ENCODE measurements at places on chromosomes 2 and 18.
A peak's percentile ranks its signal among the peaks of the same experiment; 100 is the strongest.

DNA sequence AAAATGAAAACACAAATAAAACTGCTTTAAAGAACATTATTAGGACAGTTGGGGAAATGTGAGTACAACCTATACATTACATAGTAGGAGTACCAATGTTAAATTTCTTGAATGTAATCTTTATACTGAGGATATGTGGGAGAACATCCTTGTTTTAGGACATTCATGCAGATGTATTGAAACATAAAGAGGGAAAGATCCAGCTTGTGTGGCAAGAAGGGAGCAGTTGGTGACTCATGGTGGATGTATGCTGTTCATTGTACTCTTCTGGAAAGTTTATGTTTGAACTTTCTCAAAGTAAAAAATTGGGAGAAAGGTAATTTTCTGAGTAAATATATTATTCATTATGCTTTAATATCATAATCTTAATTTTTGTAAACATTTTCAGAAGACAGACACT is 132.1 kb upstream of the DLGAP1 start:
- no peak for DNase-seq

DNA sequence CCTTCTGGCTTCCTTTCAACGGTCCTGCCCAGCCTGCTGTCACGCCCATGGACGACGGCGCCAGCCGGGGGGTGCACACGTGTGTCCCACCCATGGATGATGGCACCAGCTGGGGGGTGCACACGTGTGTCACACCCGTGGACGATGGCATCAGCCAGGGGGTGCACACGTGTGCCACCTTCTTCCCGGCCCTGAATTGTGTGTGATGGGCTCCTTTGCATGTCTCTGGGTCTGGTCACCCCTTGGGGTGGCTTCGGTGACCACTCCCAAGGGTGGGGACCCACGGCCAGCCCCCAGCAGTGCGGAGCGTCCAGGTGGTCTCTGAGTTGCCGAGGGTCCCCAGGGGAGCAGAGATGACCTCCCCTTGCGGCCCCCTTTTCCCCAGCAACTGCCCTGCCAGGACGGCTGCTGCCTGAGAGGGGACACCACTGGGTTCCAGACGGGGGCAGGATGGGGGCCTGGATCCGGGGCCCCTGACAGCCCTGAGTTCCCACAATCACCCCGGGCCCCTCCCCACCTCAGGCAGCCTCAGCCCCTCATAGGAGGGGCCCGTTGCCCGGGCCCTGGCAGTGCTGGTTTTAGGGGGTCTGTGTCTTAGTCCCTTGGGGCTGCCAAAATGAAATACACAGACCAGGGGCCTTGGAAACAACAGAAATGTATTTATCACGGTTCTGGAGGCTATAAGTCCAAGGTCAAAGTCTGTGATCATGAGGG is 9.4 kb downstream of the NEU4 start:
- no peak for DNase-seq

GRCh38 chr2:229419158-229419557 is 148.1 kb upstream of the PID1 start:
- DNase-seq: no peak

DNA sequence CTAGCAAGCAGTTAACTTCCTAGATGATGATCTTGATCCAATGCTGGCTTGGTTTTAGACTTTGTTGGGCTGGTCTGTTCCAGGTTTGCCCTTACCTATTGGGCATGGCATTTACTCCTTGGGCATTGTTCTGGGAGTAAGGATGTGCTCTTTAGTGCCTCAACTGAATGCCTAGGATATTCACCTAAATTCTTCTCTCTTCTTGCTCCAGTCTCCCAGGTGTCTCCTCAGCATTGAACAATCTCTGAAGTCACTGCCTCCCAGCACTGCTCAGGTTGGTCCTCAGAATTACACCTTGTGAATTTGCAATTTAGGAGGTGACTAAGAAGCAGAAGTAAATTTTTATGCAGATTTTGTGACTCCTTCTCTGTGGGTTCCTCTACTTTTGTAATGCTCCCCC is 307.7 kb upstream of the COL3A1 start:
- no peak for DNase-seq

DNA sequence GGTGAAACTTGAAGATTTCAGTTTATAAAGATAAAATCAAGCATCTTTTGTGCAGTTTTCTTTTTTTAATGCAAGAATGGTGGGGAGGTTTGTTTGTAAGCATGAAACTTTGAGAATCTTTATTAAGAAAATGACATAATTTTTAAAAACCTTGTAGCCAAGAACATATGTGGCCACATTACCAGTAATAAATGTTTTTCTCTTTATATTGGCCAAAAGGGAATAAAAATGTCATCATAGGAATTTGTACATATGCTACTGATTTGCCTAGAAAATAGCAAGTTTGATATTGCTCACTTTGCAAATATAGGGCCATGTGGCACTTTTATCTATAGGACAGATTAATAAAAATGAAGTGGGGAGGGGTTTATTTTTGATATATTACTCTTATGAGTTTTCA is 25.6 kb downstream of the METTL21A start:
- DNase-seq: peak; percentile 45

DNA sequence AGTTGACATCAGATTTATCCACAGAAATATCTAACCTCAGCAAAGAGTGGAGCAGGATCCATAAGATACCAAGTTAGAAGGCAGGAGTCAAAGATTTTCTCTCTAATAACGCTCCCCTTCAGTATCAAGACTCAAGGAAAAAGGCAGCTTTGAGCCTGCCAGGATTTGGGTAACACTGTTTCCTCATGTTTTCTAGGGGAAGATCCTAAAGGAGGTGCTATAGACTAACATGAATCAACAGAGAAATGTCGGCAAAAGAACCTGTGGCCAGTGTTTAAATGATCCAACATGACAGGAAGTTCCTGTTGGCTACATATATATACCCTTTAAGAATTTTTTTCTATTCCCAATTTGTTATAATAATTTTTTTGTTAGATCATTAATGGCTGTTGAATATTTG is 402.3 kb downstream of the TGIF1 start:
- no peak for DNase-seq

GRCh38 chr2:181178130-181178529 is 197.7 kb downstream of the UBE2E3 start:
- DNase-seq: no peak

DNA sequence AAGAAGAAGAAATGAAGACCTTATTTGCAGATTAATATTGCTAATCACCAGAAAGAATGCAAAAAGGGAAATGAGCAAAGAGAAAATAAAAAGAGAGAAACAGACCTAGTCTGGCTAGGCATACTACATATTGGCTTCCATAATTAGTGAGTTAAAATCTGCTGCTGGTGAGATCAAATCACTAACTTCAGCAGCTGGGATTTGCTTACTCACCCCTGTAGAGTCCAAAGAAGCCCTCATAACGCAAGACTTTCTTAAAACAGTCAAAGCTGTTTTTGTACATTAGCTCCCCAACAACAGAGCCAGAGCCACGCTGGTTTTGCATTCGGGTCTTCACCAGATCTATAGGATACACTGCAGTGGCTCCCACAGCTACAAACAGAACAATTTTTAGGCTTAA is 80.9 kb downstream of the SLC25A12 start:
- DNase-seq: no peak

GRCh38 chr18:55461848-55462247 is 126.1 kb downstream of the TCF4 start:
- DNase-seq: no peak

GRCh38 chr2:14712111-14712510 is 79.6 kb downstream of the LRATD1 start:
- DNase-seq: no peak

- no peak for DNase-seq
Observed at GRCh38 chr2:169771612-169772011, 27.1 kb upstream of the SSB start.

GRCh38 chr2:149800624-149801542 is 213.3 kb upstream of the MMADHC start:
- no peak for DNase-seq

DNA sequence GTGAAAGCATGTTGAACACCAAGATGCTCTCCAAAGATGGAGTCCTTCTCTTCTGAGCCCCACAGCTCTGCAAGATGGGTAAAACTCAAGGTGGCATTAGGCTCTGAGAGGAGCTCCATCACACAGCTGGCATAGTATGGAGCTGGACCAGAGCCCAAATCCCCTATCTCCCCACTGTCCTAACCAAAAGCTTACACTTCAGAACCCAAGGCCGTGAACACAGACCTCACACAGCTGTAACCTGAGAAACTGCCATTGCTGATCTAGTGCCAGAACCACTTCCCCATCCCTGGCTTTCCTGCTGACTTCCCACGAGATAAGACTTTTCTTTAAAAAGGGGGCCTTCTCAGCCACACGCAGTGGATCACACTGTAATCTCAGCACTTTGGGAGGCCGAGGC is 25.0 kb downstream of the TTC32 start:
- no peak for DNase-seq

DNA sequence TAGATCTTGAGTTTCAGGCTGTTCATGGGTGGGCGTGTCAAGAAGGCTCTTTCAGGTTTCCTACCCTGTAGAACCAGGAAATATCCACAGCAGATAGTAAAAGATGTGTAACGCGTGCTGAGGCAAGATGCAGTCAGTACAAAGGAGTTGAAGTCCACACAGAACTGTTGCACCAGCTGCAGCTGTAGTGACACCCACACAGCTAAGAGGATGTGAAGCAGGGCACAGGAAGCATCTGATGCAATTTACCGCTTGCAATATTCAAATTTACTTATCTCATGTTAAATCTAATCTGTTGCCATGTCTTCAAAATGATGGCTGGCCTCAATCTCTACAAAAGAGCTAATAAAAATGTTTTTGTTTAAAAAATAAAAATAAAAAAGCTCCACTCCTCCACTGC is 132.8 kb downstream of the ARHGAP15 start:
- no peak for DNase-seq

- DNase-seq: peak; percentile 74
Observed at GRCh38 chr2:147567136-147567535, 277.7 kb upstream of the ACVR2A start.

DNA sequence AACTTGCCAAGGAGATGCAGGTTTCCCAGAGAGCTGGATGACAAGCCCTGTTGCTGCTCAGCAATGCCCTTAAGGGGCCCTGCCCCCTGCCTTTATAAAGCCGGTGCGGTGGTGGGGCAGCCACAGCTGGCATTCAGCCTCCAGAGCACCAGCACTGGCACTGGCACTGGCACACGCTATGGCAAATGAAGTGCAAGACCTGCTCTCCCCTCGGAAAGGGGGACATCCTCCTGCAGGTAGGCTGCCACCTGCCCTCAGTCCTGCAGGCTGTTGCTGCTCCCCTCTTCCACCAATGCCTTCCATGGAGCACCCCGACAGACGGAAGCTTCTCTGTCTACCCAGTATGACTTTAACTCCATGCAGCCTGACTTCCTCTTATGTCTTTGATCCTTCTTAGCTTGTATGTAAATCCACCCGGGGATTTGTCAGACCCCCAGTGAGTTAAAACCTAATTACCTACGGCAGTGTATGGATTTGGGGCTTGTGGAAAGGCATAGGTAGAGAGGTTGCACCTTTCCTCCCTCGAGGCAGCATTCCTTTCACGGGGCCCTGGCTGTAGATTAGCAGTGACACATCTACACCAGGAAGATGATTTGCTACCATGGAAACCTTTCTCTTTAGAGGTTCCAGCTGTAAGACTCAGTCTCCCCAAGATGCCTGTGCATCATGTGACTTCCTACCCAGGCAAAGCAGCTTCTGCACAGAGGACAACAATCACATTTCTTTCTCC is at the start of gene DAPL1:
TSS of gene DAPL1 (plus strand) at position 123 of the 730 bp plus-strand sequence. CDS start at position 179, 56 bp downstream.
- no peak for DNase-seq

DNA sequence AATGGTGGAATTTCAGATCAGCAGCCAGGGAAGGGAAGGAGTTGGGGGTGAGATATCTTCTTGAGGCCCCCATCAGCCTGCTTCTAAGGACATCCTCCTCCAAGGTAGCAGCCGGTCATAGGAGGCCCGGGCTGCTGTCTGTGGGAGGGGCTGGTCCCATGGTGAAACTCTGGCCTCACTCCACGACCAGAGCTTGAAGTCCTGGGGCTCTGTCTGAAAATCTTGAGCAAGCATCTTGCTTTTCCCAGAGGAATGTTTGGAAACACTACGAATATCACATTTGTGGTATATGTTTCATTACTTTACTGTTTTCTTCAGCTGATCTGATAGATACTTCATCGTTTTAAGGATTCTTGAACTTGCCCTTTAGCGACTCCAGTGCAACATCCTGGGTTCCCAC is 103.7 kb downstream of the CTAGE1 start:
- DNase-seq: peak; percentile 72

DNA sequence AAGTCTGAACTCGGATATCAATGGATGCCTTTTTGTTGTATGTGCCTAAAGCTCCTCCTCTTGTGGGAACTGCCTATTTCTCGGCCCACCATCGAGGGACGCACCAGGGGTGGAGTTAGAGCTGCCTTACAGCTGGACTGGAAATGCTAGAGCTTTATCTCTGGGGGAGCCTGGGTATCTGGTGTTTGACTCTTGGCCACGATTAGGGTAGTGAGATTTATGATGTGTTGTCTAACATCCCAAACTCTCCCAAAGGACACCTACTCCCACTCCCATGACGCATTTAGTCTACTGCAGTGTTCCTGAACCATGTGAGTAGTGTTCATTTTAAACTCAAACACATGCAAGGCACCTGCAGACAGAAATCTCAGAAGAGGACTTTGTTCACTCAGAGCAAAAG is 594.8 kb downstream of the METTL4 start:
- DNase-seq: peak; percentile 2

GRCh38 chr2:215262741-215263362 is 49.0 kb upstream of the ATIC start:
- no peak for DNase-seq

DNA sequence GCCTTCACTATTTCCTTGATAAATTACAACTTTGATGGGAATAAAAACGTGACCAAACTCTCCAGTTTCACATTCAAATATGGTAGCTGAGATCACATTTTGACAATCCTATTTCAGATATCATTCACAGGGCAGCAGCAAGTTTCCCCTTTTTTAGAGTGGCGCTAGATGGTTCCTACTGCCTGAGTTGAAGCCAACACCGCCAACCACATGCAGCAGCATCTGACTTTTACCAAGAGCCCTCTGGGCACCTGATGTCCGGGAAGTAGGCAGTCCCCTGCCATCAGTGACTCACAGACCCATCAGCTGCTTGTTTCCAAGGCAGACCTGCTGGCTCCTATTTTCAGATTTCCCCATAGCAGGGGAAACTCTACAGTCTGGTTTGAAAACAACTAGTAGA is 4.0 kb upstream of the MREG start:
- DNase-seq: no peak

DNA sequence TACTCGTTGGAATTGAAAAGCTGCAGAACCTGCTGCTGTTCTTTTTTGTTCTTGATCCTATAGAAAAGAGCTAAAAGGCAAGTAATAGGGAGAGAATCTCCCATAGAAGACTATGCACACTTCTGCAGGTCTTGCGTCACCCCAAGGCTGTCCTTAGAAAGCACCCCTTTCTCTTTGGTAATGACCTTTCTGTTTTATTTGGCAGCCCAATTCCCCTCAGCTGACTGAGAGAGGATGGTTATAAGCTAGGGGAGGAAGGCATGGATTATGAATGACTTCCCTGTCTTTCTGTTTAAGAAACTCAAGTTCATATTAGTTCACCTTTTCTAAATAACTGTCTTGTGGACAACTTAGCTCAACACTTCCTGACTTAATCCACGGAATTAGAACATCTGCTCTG is 122.9 kb downstream of the TXNL1 start:
- peak; percentile 20 for DNase-seq

DNA sequence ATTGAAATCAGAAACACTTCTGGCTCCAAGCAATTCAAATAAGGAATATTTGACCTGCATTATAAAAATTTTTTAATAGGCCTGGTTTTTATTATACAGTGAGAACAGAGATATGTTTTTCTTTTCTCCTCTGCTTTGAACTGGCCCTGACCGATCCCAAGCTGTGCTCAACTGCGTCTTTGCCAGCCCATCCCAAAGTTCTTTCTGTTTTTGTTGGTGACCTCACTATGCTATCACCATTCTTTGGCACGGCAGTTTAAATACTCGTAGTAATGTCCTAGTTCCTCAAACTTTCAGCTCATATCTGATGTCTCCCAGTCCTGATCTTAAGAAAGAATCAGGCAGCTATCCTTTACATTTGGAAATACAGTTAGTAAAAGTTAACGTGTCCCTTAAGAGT is 42.3 kb upstream of the NETO1 start:
- no peak for DNase-seq

All from fibroblast of skin of abdomen (primary cell).